CD4-positive, alpha-beta T cell treated with Interleukin-15 for 4 hours (primary cell): ENCODE measurements at places on chromosomes 3 and 15.
A peak's percentile ranks its signal among the peaks of the same experiment; 100 is the strongest.

- peak; percentile 1 for DNase-seq
Observed at GRCh38 chr3:158352551-158352950, 218.4 kb upstream of the MLF1 start.

GRCh38 chr3:86792316-86792715, 198.6 kb downstream of the VGLL3 start:
- DNase-seq, result no peak

DNA sequence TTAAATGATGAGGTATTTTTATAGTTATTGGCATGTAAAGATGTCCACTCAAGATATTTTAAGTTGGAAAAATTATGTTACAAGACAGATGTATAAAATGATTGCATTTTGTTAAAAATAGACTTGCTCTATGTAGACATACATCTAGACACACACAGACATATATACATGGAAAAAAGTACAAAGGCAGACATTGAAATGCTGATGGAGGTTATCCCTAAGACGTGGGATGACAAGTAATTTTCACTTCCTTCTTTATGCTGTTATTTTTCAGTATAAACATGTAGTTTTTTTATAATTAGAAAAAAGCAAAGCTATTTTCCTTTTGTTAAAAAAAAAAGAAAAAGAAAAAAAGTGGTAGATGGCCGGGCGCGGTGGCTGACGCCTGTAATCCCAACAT, 7.2 kb downstream of the HOMER2 start:
- DNase-seq, result no peak

DNA sequence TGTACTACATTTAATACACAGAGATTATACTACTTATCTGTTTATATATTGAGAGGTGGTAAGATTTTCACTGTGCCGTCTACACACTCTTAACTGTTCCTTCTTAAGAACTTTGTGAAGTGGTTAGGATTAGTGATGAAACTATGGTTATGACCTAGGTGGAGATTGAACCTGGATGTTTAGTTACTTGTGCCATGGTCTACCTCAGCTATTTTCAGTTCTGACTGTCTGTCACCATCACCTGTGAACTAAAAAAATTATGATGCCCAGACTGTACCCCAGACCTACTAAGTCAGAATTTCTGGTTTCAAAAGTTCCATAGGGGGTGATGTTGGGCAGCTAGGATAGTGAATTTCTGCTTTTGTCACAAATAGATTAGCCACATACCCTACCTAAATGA, 6.4 kb downstream of the RASA2 start:
- DNase-seq, result no peak

DNA sequence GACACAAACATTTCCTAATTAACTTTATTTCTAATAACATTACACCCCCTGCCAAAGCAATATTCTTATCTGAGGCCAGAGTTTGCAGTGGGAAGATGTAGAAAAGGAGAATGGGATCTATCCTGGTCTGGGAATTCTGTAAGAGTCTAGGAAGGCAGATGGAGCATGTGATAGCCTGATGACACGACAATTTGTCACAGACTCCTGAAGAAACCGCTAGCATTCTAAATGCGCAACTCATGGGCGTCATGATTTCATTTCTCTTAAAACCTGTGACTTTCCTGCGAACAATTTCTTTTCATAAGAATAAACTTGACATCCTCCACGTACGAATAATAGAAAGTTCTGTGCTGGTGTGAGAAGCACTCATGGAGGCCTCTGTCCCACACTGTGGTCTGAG, 72.9 kb upstream of the ATP10A start:
- DNase-seq, result no peak

DNA sequence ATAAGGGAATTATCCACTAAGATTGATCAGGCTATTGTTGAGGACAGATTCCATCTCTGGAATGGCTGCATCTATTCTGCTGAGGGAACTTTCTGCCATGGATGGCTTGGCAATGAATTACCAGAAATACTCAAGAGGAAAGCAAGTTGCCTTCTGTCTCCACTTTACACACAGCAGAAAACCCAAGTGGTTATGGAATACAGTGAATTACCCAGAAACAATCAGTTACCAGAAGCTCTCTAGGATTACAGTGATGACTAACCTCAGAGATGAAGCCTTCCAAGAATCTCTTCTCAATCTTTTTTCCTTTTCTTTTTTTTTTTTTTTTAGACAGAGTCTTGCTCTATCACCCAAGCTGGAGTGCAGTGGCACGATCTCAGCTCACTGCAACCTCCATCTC, 183.3 kb downstream of the WDR76 start:
- no peak for DNase-seq

GRCh38 chr15:85178308-85178707, 196.7 kb downstream of the PDE8A start:
- DNase-seq, result no peak

- no peak for DNase-seq
Observed at GRCh38 chr15:81056304-81056703, 55.6 kb downstream of the TLNRD1 start.

DNA sequence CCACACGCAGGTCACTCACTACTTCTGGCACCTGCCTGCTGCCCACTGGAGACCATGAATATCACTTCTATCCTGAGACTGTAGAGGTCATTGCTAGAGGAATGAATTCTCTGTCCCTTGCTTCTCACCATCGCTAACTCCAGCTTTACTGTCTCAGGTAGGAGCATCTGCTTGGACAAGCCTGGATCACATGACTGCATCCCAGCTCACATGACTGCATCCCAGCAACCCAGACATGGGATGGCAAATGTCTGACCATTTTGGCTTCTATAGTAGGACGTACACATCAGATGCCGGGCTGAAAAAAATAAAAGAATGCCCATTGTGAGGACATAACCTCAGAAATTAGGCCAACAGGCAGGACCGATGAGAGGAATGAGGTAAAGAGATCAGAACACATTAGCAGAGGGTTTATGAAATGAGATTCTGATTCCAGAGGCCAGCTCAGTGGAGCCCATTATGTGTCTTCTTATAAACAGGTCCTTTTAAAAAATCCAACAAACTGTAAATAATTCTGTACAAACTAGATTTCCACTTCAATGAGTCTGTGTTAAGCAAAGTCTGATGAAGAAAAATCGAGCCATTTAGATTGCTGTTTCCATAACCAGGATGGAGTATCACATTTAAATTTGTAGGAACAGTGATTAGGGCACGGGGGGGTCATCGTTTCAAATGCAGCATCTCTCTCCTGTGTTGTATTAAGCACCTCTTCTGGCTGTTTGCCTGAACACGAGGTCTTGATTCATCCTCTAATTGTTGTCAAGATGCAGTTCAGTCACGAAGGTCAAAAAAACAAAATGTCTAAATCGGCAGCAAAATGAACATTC, 126.7 kb downstream of the MTHFS start:
- DNase-seq, result no peak

DNA sequence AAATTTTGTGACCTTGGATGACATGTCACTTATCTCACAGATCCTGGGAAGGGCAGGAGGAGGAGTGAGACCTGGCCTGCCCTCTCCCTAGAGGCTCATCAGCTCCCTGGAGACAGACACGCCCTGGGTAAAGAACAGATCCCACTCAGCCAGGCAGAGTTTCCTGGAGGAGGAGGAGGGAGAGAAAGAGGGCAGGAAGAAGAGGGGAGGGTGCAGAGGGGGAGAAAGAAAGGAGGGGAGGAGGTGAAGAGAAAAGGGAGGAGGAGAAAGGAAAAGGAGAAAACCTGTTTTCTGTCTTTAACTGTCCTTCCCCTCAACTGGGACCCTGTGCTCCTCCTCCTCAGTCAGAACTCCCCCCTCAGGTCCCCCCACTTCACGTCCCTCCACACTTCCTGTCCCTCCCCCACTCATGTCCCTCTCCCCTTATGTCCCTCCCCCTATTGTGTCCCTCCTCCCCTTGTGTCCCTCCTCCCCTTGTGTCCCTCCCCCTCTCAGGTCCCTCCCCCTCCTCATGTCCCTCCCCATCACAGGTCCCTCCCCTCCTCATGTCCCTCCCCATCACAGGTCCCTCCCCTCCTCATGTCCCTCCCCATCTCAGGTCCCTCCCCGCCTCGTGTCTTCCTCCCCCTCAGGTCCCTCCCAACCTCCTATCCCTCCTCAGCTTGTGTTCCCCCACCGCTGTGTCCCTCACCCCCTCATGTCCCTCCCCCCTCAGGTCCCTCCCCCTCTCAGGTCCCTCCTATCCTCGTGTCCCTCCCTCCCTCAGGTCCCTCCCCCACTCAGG, 52.3 kb upstream of the CGNL1 start:
- DNase-seq, result no peak

GRCh38 chr15:98799461-98800390, 151.4 kb downstream of the IGF1R start:
- DNase-seq, result no peak

- no peak for DNase-seq
Observed at GRCh38 chr3:179898024-179898423, 138.7 kb downstream of the PEX5L start.

DNA sequence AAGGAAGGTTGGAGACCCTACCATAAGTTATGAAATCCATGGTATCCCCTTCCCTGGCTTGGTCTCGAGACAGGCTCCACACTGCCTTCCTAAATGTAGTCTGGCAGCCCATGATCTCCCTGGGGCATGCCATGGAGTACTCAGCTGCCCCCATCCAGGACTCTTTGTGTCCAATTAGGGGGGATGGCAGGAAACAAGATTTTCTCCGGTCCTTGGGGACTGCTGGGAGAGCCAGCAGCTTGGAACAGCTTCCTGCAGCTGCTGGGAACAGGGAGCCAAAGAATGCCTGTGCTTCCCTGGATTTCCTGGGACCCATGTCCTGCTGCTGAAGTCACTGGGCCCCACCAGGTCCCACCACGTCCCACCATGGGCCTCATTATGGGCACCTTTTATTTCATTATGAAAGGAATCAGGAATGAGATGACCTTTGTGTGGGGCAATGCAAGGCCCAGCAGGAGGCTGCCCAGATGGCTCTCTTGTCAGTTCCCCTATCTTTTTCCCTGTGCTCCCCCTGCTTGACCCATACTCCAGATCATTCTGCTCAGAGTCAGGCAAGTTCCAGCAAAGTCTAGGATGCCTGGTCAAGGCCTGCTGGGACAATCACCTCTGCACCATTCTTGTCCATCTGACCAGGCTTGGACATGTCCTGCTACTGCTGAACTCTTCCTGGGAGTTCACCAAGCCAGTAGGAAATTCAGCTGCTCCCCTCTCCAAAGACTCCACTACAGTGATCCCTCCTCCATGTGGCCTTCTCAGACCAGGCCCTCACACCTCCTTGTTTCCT, 15.0 kb upstream of the DAG1 start:
- DNase-seq, result no peak

DNA sequence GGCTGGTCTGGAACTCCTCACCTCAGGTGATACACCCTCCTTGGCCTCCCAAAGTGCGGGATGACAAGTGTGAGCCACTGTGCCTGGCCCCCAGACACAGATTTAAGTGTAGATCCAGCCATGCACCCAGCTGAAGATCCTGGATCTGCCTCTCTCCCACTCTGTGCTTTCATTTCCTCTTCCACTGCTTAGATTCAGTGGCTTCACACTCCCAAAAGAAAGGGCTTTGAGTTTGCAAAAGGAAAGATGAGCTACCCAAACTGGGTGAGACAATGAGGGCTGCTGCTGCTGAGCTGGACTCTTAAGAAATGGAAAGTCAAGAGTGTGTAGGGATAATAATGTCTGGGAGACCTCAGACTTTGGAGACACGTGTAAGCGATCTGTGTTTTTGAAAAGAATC, 45.5 kb downstream of the ISG20 start:
- no peak for DNase-seq

GRCh38 chr3:74575857-74576256, 38.6 kb downstream of the CNTN3 start:
- no peak for DNase-seq

GRCh38 chr15:45116482-45117307, 2.6 kb downstream of the DUOXA2 start:
- DNase-seq, result no peak

DNA sequence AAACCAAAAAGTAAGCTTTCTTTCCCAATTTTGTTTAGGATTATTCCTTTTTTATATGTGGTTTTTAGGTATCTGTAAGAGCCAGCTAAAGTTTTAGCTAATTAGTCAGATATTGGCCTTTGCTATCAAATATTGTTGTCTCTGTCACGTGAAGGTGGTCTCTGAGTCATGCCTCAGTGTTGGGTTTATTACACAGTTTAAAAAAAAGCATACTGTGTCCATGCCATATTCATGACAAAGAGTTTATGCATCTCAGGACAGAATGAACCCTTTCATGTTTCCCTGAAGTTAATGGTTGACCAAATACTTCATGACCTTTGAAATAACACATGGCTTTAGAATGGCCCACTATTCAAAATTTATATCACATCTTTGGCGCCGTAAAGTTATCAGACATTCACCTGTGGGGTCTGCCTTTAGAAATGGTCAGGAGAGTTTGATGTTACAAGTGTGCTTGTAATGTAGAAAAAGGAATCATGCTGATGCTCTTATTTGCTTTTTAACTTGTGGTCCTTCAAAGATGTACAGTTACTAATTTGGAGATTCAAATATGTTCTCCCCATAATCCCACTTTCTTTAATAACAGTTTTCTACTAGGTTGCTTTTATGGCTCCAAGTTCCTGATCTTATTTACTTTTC, 101.5 kb downstream of the MYRIP start:
- DNase-seq, result no peak

DNA sequence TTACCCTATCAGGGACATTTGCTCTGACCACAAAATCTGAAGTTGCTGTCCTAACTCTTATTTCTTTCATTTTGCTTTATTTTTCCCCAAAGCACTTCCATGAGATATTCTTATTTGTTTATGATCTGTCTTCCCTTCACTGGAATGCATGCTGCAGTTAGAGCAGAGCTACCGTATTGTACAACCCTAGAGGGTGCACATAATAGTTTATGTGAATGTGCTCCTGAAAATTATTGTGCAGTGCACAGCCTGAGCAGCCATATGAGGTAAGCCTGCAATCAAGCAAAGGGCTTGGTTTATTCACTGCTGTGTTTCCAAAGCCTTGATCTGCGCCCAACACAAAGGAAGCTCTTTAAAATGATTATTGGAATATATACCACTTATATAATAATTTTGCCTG, 120.3 kb upstream of the CADPS start:
- DNase-seq, result no peak

DNA sequence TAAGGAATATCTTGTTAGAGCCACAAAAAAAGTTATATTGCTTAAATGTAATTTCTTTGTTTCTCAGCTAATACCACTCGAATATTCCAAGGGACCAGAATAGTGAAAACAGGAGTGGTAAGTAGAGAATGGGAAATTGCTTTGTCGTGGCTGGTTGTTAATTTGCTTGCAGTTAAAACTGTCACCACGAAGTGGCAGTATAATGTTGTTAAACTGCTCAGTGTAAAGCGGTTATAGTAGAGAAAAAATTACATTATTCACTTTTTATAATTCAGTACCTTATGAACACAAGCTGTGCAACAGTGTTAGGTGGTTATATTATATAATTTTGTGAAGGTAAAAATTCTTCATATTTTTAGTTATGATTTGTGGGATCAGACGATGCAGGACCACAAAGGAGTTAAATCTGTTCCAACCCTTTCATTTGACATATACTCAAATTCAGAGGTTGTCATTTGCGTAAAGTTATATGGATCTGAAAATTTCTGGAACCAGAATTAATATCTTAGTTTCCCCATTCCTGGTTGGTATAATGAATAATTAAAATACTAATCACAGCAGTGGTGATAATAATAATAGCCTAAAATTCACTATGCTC, 171.8 kb downstream of the FEZF2 start:
- DNase-seq, result no peak

- DNase-seq, result no peak
Observed at GRCh38 chr3:115634052-115634451, 10.7 kb downstream of the GAP43 start.

GRCh38 chr3:6449099-6449498, 411.8 kb upstream of the GRM7 start:
- no peak for DNase-seq

GRCh38 chr15:33370623-33371020, 59.9 kb downstream of the RYR3 start:
- DNase-seq, result no peak

GRCh38 chr3:186530415-186530814, 13.8 kb downstream of the CRYGS start:
- DNase-seq, result no peak
